Hepatocyte (in vitro differentiated cells): ENCODE measurements at places on chromosomes 2 and 18. TPM values are rescaled to one million over a fixed set of nuclear protein-coding genes. Genes with fewer than 3 reads are reported as not detected.

The UGT1A5 gene
- total RNA-seq: not detected in 2 replicates

The SULT1C2 gene
- total RNA-seq: 21.5 and 25.1 TPM in 2 replicates

The SH3RF3 gene
- total RNA-seq: 1.9 and 2.1 TPM in 2 replicates

The HTR2B gene
- total RNA-seq: 0.73 and 0.80 TPM in 2 replicates

The SIGLEC15 gene
- total RNA-seq: 0.24 and 0.30 TPM in 2 replicates

The KCNJ13 gene
- total RNA-seq: 56.6 and 69.1 TPM in 2 replicates

The KIF3C gene
- total RNA-seq: 6.5 and 8.4 TPM in 2 replicates

The IL18R1 gene
- 19.3 and 25.5 TPM in 2 replicates for total RNA-seq

The FOSL2 gene
- 148 and 164 TPM in 2 replicates for total RNA-seq

The KCNG2 gene
- total RNA-seq: not detected in 2 replicates

The MC5R gene
- not detected in 2 replicates for total RNA-seq

The HOXD4 gene
- 0.40 and 0.70 TPM in 2 replicates for total RNA-seq

The EPB41L3 gene
- total RNA-seq: 24.5 and 31.7 TPM in 2 replicates

The KIAA2012 gene
- total RNA-seq: 0.27 TPM in 1 of 2 replicates, not detected in the other

The SLC4A3 gene
- 1.8 and 3.0 TPM in 2 replicates for total RNA-seq

The EFR3B gene
- 2.0 and 2.7 TPM in 2 replicates for total RNA-seq

The SLC19A3 gene
- 19.7 and 21.8 TPM in 2 replicates for total RNA-seq

The PLGLB2 gene
- 13.7 and 28.5 TPM in 2 replicates for total RNA-seq

The MLPH gene
- 10.0 and 12.3 TPM in 2 replicates for total RNA-seq

The SDC1 gene
- total RNA-seq: 92.3 and 108 TPM in 2 replicates

The AMER3 gene
- total RNA-seq: 1.00 and 1.4 TPM in 2 replicates

The NT5C1B gene
- not detected in 2 replicates for total RNA-seq

The TPO gene
- not detected in 2 replicates for total RNA-seq

The LBX2 gene
- total RNA-seq: 2.5 and 3.4 TPM in 2 replicates

The IL1R1 gene
- total RNA-seq: 66.8 and 72.8 TPM in 2 replicates

The RFTN2 gene
- total RNA-seq: 8.1 and 8.7 TPM in 2 replicates

The PID1 gene
- total RNA-seq: 26.7 and 27.8 TPM in 2 replicates

The SIX2 gene
- 0.32 and 0.53 TPM in 2 replicates for total RNA-seq

The PLEKHH2 gene
- total RNA-seq: 3.6 and 5.1 TPM in 2 replicates

The GPATCH11 gene
- total RNA-seq: 4.3 and 7.0 TPM in 2 replicates

The FBXO48 gene
- 0.83 and 0.84 TPM in 2 replicates for total RNA-seq

The RUFY4 gene
- total RNA-seq: 0.10 and 0.44 TPM in 2 replicates

The TMEM178A gene
- total RNA-seq: 3.3 and 3.9 TPM in 2 replicates

The LHCGR gene
- total RNA-seq: not detected in 2 replicates

The SH3BP4 gene
- total RNA-seq: 32.0 and 35.9 TPM in 2 replicates

The DNAH7 gene
- 0.68 and 1.2 TPM in 2 replicates for total RNA-seq

The RANBP2 gene
- 66.1 and 72.9 TPM in 2 replicates for total RNA-seq

The IL36RN gene
- total RNA-seq: 0.12 and 0.63 TPM in 2 replicates

The OSR1 gene
- total RNA-seq: 16.1 and 19.8 TPM in 2 replicates

The CNTNAP5 gene
- total RNA-seq: 0.12 TPM in 1 of 2 replicates, not detected in the other

The LDLRAD4 gene
- 13.3 and 15.1 TPM in 2 replicates for total RNA-seq

The ARHGEF4 gene
- total RNA-seq: 15.8 and 17.8 TPM in 2 replicates

The UPP2 gene
- total RNA-seq: 0.52 and 0.70 TPM in 2 replicates

The RNU2-63P gene
- total RNA-seq: not detected in 2 replicates

The FAM168B gene
- 116 and 123 TPM in 2 replicates for total RNA-seq

The SP140 gene
- 0.08 and 0.53 TPM in 2 replicates for total RNA-seq

The PRSS56 gene
- total RNA-seq: not detected in 2 replicates

The PHOSPHO2 gene
- total RNA-seq: 7.2 and 8.1 TPM in 2 replicates

The LOXL3 gene
- total RNA-seq: 13.3 and 13.6 TPM in 2 replicates

The CCDC74A gene
- total RNA-seq: 9.4 and 10.6 TPM in 2 replicates

The NRBP1 gene
- 114 and 127 TPM in 2 replicates for total RNA-seq

The KRTCAP3 gene
- total RNA-seq: 11.4 and 19.3 TPM in 2 replicates

The BOLL gene
- not detected in 2 replicates for total RNA-seq
